CD8-positive, alpha-beta memory T cell (primary cell): ENCODE measurements at places on chromosomes 7 and 10.

DNA sequence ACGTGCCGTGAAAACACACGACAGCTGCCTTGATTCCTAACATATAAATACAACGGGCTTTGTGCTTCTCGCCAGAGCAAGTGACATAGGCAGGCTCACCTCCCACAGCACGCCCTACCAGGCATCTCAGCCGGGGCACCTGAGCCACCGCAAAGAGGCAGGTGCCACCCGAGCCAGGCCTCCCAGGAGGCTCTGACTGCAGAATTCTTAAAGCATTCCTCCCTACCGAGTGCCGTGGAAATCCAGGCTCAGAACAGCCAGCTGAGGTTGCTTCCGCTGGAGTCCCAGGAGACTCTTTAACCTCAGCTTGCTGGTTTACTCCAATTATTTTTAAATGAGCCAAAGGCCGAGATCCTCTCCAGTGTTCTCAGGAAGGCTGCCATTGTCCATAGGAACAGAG is 206.5 kb downstream of the USP6NL start:
- DNase-seq = no peak

GRCh38 chr7:127290116-127290655 is 37.4 kb upstream of the GRM8 start:
- no peak for DNase-seq

DNA sequence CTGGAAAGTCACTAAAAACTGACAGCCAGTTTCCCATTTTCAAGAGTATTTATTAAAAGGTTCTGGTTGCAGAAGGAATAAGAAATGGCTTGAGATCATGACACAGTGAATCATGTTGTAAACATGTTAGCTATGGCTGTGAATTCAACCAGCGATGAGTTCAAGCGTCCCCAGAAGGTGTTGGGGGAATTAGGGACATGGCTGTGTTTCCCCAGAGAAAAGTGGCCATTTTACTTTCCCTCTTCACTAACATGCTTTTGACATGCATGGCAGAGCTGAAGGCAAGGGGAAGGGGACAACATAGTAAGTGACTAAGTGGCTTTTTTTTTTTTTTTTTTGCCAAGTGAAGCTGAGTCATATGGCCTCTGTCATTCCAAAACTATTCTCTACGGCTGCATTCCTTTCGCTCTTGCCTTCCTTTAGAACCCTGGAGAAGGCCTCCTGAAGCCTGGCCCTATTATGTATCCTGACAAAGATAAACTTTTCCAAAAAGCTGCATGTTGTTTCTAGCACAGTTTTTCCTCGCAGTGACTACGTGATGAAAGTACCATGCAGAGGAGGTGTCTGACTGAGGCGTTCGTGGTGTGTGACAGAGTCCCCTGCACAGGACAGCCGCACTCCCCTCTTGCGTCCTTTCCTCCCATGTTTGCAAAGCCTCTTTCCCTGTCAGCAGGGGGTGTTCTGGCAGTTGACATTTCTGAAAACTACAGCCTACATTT is 46.9 kb downstream of the EGFR start:
- DNase-seq = no peak

DNA sequence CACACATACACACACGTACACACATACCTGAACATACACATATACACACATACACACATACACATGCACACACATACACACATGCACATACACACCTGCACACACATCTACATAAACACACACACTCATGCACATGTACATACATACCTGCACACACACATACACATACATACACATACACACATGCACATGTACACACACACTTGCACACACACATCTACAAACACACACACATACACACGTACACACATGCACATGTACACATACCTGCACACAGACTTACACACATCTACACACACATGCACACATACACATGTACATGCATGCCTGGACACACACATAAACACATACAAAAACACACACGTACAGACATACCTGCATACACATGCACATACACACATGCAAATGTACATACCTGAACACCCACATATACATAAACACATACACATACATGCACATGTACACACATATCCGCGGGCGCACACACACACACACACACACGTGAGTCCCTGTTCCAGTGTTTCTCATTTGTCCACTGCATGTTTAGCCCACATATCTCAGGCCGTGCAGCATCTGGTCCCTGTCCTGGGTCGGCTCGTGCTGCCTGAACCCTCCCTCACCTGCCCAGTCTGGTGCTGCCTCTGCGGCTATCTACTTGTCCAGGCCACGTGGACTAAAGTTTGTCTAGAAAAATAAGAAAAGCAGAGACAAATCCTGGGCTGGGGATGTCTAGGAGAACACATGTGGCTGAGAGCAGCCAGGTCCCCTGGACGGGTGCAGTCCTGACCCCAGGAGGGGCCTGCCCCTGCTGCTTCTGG is 238.7 kb downstream of the TCERG1L start:
- no peak for DNase-seq

DNA sequence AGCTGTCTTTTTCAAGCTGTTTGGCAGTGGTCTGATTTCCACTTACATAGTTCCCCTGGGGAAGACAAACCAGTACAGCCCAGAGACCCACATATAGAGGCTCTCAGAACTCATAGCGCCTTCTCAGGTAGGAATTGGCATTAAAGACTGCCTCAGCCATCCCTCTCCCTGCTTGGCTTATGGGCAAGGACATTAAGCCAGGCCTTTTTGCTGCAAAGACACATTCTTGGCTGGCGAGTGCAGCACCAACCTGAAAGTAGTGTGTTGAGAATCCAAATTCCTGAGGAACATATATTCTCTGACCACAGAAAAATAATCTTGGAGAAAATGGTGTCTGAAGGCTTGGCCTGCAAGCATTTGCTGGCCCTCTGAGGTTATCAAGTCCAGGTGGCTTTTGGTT is 39.2 kb upstream of the HPS1 start:
- no peak for DNase-seq

DNA sequence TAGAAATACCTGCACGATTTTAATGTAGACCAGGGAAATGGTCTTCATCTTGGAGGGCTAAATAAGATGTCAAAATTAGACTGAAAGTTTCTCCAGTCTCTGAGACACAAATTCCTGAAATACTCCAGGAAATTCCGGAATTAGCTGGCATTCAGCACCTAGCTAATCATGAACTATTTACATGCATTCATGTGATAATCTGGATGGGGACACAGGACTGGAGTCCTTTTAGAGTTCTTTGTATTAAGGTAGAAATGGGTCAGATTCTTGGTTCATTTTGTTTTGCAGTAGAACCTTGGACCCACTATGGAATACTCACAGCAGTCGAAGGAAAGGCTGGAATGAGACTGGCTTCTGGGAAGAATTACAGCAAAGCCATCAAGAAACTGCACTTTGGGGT is 65.3 kb upstream of the MDFIC start:
- DNase-seq = no peak

DNA sequence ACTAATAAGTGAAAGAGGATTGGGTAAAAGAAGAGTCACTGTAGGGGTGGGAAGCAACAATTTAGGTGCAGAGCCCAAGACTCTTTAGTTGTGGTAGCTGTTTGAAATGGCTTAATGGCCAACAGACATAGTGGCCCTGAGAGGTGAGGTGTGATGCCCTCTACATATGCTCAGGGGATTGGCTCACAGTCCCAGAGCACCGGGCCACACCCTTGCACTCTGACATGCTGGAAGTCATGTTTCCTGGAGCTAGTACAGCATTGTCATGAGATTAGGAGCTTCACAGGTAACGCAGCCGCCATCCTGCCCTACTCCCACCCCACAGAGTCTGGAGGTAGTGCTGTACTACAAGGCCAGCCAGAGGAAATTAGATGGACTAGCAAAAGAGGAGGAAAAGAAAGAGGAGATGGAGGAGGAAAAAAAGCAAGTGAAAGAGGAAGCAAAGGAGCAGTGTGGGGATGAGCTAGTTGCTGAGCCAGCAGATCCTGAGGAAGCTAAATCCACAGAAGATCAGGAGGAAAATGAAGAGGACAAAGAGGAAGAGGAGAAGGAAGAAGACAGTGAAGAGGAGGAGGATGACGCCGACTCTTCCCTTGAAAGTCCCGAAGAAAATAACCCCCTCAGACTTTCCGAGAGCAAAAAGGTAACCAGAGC is 14.8 kb upstream of the FLNC start:
- DNase-seq = no peak

GRCh38 chr7:128020159-128020558 is 11.1 kb downstream of the LRRC4 start:
- DNase-seq = no peak

- DNase-seq = no peak
These were observed 98.6 kb upstream of the PHF14 start for GRCh38 chr7:10875080-10875479.

GRCh38 chr10:61376377-61376776 is 76.8 kb downstream of the TMEM26 start:
- no peak for DNase-seq

DNA sequence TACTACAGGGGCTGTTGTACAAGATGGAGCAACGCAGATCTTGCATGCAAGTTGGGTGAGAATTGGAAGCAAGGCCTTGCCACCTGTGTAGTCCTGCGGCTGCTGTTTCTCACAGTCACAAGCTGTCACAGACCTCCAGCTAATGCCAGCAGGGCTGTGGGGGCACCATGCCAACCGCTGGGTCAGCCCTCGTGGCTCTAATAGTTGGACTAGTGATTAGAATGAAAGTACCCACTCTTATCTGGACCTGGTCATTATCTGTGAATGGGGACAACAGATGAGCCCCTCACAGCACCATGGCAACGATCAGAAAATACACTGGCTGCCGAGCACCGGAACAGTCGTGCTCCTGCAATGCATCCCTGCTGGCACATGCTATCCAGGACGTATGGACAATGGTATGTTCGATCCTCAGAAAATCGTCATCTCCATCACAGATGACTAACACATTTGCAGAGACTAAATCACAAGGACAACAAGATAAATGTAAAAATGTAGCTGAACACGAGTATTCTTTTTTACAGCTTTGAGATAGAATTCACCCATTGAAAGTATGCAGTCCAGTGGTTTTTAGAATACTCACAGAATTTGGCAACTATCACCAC is 80.4 kb upstream of the CALN1 start:
- DNase-seq = no peak

GRCh38 chr10:43596546-43596945 is 9.7 kb upstream of the ZNF485 start:
- no peak for DNase-seq
